Right lung (tissue), 10 donors: ENCODE measurements at places on chromosomes 11 and 22. TPM values are rescaled to one million over a fixed set of nuclear protein-coding genes. Genes with fewer than 3 reads are reported as not detected.

DNA sequence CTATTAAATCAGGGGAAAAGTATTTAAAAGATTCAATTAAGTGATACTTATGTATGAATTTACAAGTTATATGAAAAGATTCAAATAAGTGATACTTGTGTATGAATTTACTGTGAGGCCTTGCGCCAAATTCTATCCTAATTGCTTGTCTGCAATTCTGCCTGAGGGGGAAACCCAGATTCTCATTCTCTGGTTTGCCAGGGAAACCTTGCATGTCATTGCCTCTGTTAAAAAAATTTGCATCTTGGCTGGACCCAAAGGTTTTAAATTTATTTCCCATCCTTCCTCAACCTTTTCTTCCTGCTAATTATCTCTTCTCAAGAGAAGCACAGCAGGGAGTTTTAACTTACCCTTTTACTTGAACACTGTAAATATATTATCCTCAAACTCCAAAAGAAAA, 13.8 kb downstream of the OLFML1 start:
- no peak for DNase-seq

DNA sequence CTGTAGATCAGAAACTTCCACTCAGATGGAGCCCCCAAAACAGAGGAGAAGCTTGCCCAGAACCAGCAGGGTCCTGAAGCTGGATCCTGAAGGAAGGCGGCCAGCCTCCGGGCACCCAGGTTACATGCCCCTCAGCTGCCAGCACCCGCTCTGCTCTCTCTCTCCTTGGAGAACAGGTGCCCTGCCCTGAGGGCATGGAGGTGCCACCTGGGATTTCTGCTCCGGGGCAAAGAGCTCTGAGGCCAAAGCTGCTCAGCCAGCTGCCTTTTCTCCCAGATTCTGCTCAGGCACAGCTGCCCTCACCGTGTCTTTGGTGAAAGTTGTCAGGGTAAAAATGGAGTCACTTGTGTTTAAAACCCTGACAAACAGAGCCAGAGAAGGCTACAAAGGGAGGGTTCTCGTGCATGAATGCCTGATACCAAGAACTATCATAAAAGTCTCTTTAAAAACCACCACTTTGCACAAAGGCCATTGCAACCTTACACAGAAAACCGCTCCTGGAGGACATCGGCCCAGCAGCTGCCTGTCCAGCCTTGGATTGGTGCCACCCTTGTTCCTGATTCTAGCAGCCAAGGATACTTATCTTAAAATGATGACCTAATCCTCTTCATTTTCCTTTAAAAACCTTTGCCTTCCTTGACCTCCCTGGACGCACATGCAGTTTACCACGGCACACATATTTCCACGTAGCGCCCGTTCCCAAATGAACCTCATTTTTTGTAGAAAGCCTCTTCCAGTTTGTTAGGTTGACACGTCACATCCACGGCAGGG, 140.0 kb downstream of the CACNA1I start:
- peak; percentile 28 for DNase-seq

- DNase-seq, result no peak
These were observed 4.8 kb upstream of the MRTFA start for GRCh38 chr22:40641269-40641668.

DNA sequence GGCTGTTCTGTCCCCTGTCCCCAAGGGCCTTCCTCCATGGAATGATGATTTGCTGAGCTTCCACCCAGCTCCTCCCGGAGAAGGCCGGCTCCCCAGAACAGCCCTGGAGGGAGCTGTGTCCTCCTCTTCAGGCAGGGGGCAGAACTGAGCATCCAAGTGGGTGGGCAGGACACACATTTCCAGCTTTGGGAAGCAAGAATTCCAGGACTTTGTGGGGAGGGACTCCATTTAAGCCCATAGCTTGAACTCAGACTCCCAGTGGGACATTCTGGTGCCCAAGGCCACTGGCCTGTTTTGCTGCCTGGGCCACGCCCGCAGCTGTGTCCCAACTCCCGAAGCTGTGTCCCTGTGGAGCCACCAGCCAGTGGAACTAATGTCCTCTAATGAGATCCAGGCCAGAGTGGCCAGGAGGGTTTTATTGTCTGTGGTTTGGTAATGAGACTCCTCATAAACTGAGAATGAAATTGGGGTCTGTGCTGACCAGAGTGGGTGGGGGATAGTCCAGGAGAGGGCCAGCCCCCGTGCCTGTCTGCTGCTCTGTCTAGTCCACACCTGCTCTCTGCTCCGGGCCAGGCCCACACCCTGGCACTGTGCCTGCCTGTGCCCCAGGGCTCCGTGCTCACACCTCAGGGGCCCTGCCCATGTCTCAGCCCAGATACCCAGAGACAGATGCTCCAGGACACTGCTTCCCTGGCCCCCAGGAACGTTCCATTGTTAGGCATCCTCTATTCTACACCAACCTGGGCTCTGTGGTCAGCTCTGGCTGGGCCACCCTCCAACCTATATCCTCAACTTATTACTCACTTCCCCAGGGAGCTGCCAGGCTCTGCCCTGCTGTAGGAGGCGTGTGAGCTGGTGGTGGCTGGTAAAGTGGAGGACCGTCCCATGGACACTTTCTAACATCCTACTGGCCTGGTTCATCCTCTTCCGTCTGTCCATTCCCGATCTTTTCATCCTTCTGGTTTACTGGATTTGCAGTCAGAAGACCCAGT, 7.6 kb downstream of the NECTIN1 start:
- DNase-seq, result no peak

DNA sequence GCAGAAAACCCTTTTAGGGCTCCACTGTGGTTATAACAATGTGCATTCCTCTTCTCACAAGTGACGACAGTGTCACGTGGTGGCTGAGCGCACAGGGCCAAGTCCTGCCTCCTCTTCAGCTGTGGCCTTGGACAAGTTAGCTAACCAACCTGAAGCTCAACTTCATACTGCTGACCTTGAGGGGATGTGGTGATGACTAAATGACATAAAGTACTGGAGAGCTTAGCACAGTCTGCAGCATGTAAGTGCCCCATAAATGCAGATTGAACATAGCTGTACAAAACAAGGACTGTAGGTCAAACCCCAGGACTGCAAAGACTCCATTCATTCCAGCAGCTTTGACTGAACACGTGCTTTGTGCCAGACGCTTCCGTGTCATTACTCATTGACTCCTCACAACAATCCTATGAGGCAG, 20.1 kb upstream of the MRGPRX2 start:
- DNase-seq, result no peak

GRCh38 chr11:81444297-81444696, 1289.4 kb downstream of the FAM181B start:
- no peak for DNase-seq

DNA sequence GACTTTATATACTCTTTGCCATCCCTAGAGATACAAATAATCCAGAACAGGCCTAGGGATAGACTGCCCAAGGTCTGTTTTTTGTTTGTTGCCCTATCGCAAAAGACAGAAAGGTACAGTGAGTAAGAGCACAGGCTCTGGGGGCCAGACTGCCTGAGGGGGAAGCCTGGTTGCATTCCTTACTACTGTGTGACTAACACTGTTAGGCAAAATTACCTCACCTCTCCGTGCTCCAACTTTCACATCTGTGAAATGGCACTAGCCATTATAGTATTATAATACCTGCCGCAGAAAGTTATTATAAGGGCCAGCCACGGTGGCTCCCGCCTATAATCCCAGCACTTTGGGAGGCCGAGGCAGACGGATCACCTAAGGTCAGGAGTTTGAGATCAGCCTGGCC, 14.5 kb downstream of the SLC35F2 start:
- no peak for DNase-seq

- DNase-seq, result peak; percentile 94
These were observed at the start of gene DMC1 for GRCh38 chr22:38569972-38570778. Gene DMC1, minus strand, starts transcription at chr22:38570183. Its CDS starts 1,927 bp downstream, at chr22:38568256.

GRCh38 chr11:46894506-46894905, 23.8 kb downstream of the LRP4 start:
- no peak for DNase-seq

DNA sequence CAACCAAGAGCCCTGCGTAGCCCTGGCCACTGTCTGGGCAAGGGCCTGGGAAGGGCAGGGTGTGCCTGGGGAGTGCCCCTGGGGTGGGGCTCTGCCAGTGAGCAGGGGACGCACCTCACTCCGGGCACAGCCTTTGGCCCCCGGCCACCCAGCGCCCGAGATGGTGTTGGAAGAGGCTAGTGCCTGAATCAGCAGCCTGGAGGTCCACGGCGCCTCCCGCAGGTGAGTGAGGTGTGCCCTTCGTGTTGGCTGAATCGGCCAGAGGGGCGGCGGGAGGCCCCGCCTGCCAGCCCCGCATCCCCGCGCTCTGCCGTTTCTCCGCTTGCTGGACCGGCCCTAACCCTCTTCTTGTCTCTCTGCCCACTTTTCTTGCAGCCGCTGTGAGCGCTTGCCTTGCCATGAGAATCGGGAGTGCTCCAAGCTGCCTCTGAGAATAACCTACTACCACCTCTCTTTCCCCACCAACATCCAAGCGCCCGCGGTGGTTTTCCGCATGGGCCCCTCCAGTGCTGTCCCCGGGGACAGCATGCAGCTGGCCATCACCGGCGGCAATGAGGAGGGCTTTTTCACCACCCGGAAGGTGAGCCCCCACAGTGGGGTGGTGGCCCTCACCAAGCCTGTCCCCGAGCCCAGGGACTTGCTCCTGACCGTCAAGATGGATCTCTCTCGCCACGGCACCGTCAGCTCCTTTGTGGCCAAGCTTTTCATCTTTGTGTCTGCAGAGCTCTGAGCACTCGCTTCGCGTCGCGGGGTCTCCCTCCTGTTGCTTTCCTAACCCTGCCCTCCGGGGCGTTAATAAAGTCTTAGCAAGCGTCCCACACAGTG, 60.1 kb downstream of the FBLN1 start:
- no peak for DNase-seq

DNA sequence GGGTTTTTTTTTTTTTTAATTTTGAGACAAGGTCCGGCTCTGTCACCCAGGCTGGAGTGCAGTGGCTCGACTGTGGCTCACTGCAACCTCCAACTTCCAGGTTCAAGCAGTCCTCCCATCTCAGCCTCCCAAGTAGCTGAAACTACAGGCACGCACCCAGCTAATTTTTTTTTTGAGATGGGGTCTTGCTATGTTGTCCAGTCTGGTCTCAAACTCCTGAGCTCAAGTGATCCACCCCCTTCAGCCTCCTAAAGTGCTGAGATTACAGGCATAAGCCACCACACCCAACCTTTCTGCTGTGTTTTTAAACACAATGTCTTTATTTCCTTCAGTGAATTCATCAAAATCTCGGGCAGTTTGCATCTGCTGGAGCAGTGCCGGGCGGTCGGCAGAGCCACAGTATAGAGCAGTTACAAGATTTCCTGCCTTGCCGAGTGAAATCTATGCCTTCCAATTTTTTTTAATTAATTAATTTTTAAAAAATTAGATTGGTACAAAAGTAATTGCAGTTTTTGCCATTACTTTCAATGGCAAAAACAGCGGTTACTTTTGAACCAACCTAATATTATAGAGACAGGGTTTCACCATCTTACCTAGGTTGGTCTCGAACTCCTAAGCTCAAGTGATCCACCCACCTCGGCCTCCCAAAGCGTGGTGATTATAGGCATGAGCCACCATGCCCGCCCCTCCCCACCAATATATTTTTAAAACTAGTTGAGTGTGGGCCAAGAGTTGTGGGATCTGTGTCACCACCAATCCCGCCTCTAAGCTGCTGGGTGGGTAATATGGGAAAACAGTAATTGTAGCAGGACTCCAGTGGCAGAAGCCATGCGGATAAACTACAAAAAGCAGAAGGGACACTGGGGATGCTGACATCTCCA, 2.7 kb upstream of the ACY3 start:
- no peak for DNase-seq

DNA sequence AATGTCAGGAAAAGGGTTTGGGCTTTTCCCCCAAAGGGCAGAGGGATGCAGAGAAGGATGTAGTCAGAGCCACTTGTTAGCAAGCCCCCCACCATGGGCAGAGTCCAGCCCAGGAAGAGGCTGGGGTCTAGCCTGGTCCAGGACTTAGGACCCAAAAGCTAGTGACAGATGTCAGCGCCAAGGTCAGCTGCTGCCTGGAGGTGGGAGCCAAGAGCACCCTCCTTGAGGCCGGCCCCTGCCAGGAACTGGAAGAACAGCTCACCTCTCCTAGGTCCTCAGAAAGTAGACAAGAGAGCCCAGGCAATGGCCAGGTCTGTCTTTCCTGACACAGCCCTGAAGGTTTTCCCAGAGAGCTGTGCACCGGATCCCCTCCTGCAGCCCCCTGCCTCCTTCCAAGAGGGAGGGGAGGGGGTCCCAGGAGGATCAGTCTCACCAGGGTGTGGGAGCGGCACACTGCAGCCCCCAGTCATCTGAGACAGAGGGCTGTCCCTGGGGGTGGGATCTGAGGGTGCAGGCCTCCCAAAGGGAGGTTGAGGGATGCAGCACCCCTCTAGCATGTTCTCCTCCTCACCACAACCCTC, 14.6 kb upstream of the ARHGEF17 start:
- DNase-seq, result no peak

GRCh38 chr11:3796346-3796745, 1.0 kb downstream of the NUP98 start:
- no peak for DNase-seq

- DNase-seq, result no peak
These were observed 112.4 kb downstream of the KCNC1 start for GRCh38 chr11:17846852-17847453.

- peak; percentile 90 for DNase-seq
These were observed at the start of gene TNRC6B for GRCh38 chr22:40177738-40178416. Gene TNRC6B, plus strand, starts transcription at chr22:40177925. Its CDS starts 211 bp downstream, at chr22:40178136.

DNA sequence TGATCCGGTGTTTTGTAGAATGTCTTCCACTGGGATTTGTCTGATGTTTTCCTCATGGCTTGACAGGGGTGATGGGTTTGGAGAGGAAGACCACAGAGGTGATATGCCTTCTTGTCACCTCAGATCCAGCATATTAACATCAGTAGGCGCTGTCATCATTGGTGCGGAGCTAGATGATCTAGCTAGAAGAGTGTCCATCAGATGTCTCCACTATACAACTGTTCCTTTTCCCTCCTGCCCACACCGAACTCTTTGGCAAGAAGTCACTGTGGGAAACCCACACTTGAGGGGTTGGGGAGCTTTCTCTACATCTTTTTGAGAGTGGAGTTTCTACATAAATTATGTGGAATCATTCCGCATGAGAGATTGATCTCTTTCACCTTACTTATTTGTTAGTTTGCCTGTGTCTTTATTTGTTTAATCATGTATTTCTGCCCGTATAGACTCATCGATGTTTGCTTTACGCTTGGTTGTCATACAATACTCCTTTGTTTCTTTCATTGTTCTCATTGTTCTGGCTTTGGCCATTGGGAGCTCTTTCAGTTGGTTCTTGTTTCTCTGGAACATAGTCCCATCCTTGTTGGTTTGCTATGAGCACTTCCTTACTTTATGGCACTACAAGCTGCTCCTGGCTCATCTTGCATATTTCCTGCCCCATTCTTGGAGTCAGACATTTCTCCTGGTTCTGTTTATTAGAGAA, 1420.3 kb downstream of the BRD1 start:
- DNase-seq, result no peak

DMC1 gene
- polyA plus RNA-seq, result 5.6 TPM

SCUBE2 gene
- polyA plus RNA-seq, result 47.3 TPM

NLRP10 gene
- polyA plus RNA-seq, result 0.21 TPM

TPCN2 gene
- polyA plus RNA-seq, result 9.2 TPM

NAALAD2 gene
- polyA plus RNA-seq, result 23.2 TPM

SCO2 gene
- polyA plus RNA-seq, result 4.6 TPM

UQCC3 gene
- 5.0 TPM for polyA plus RNA-seq
